ENCODE measurements at places on chromosomes 1 and 21. TPM values are rescaled to one million over a fixed set of nuclear protein-coding genes. Genes with fewer than 3 reads are reported as not detected.
A peak's percentile ranks its signal among the peaks of the same experiment; 100 is the strongest.

ARHGEF16 gene
- not detected for total RNA-seq

IL20 gene
- total RNA-seq, result not detected

OTUD3 gene
- 10.6 TPM for total RNA-seq

RPTN gene
- not detected for total RNA-seq

OMA1 gene
- total RNA-seq, result 12.2 TPM

KCNK1 gene
- 0.43 TPM for total RNA-seq

C1QC gene
- not detected for total RNA-seq

SH2D2A gene
- 221 TPM for total RNA-seq

RIPPLY3 gene
- 0.42 TPM for total RNA-seq

FAM72D gene
- 38.3 TPM for total RNA-seq

GRCh38 chr21:43959231-43960116, 52.6 kb upstream of the TRAPPC10 start:
- DNase-seq, result peak; percentile 18

DNA sequence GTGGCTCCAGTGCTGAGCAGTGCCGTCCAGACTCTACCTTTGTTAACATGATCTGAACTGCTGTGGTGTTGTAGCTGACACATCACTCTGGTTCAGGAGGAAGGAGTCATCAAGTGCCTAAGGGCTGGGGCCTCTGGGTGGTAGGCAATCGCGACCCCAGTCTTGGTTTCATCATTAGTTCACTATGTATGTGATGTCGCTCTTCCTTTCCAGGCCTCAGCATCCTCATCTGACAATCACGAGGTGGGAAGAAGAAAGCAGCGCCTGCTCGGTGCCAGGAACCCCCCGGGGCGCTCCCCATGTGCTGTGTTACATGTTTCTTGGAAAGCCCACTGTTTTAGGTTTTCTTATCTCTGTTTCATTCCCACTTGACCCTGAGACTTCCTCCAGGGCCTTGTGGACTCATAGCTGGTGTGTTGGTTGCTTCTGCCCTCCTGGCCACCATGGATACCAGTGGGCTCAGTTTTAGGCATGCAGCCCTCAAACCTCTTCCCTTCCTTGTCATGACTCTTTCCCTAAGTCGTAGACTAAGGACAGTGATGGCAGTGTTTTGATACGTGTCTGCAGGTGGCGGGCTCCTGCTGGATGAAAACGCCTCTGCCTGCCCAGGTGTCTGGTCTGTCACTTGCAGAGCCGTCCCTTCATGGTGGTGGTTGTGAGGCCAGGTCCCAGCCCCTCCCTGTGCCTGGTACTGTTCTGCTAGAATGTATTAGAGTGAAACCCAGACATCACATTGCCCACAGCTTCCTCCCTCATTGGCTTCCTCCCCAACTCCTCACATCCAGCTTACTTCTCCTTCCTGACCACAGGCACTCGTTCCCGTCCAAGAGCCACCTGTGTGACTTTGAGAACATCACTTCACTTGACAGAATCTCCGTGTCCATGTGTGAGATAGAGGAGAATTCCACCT, 17.2 kb upstream of the FOXO6 start:
- DNase-seq, result peak; percentile 30

DNA sequence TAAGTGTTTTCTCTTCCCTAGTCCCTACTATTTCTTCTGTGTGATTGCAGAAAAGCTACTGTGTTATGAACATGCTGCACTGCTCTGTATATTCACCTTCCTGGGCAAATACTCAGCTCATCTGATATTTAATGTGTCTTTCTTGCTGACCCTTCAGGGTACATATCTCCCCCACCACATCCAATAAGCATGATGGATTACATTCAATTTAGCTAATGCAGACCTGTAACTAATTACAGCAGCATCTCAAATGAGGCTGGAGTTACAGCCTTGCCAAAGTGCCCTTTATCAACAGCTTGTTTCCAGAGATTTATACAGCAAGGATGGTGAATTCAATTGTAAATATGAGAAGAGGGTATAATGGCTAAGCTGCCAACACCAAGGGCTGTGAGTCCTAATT, 144.0 kb downstream of the KCNH1 start:
- DNase-seq, result no peak

- DNase-seq, result no peak
These were observed 1293.9 kb downstream of the PLA2G4A start for GRCh38 chr1:188122646-188123045.

DNA sequence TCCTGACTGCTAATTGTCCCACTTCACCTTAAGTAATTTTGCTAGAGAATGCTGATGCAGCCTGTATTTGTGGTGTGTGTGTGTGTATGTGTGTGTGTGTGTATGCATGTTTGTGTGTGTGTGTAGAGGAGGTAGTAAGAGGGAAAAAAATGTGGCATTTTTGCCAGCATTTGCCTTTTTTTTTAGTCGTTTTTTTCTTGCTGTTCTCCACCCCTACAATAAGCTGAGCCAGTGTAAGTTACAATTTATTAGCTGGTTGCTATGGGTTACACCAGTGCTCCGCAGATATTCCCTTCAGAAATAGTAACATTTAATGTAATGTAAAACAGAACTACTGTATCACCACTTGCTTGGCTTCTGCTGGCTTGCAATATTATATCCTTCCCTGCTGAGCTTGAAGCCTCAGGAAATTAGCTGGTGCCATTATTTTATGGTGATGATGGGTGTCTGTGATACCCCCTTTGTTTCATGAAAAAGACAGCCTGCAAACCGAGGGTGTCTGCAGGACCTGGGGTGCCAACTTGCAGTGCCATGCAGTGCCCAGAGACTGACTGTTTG, 23.4 kb upstream of the IGSF3 start:
- DNase-seq, result no peak

- DNase-seq, result no peak
These were observed 66.0 kb upstream of the EFHD2 start for GRCh38 chr1:15343729-15344128.

- DNase-seq, result no peak
These were observed 53.3 kb upstream of the TINAGL1 start for GRCh38 chr1:31523012-31523411.

- DNase-seq, result no peak
These were observed 56.7 kb upstream of the COL6A2 start for GRCh38 chr21:46041183-46041582.

- no peak for DNase-seq
These were observed 38.1 kb upstream of the SLAMF9 start for GRCh38 chr1:159992161-159992560.

DNA sequence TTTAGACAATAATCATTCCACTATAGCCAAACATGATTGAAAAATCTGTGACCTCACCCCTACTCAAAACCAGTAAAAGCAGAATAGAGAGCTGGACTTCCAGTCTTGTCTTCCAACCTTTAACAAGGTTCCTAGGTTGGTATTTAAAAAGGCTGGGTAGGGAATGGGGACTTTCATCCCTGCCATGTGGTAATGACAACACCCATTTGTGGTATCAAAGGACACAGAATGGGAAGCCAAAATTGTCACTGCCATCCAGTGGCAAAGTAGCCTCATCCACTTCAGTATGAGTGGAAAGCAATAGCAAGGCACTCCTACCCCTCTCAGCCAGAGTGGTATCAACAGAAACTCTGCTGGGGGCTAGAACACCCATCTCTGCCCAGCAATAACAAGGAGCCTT, 33.9 kb downstream of the UCHL5 start:
- DNase-seq, result no peak

- DNase-seq, result no peak
These were observed 46.8 kb downstream of the COL18A1 start for GRCh38 chr21:45451771-45452182.

DNA sequence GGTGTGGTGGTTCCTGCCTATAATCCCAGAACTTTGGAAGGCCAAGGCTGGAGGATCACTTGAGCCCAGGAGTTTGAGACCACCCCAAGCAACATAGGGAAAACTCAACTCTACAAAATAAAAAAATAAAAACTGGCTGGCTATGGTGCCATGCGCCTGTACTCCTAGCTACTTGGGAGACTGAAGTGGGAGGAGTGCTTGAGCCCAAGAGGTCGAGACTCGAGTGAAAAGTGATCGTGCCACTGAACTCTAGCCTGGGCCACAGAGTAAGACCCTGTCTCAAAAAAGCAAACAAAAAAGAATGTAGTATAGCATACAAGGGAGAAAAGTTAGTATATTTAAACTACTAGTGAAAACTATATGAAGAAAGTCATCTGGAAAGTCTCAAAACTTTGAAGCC, 66.7 kb downstream of the ARID4B start:
- no peak for DNase-seq

GRCh38 chr1:64497088-64497883, 27.4 kb downstream of the CACHD1 start:
- DNase-seq, result no peak

GRCh38 chr21:19853709-19854575, 1144.3 kb upstream of the NCAM2 start:
- DNase-seq, result no peak

DNA sequence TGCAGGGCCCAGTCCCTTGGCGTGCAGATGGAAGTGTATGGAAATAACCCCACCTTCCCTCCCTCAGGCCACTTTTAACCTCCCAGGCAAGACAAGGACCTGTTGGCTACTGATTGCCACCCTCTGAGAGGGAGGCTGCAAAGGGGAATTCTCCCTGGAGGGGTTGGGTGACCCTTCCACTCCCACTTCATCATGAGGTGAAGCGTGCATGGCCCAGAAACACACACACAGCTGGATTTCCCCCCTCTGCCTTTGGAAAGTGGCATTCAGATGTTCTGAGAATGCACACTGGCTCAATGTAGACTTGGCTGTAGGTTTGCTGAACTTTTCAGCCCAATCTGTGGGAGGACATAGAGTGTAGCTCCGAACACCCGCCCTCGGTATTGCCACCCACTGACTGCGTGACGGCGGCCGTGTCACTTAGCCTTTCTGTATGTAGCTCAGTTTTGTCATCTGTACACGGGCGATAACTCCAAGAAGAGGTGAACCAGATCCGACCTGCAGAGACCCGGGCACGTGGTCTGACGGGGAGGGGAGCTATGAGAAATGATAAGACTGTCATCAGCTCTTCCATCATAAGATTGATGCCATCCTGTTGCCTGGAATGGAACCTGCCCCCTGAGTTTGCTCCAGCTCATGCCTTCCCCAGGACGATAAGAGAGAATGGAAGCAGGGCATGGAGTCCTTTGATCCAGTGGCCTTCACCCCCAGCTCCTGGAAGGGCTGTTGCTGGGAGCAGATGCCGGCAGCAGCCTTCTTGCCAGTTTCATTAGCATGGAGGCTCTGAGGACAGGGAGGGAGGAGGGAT, 19.3 kb downstream of the MIIP start:
- DNase-seq, result no peak

GRCh38 chr1:21383785-21384401, 56.0 kb upstream of the NBPF3 start:
- DNase-seq, result no peak

GRCh38 chr1:219000631-219001030, 173.0 kb upstream of the LYPLAL1 start:
- DNase-seq, result no peak

DNA sequence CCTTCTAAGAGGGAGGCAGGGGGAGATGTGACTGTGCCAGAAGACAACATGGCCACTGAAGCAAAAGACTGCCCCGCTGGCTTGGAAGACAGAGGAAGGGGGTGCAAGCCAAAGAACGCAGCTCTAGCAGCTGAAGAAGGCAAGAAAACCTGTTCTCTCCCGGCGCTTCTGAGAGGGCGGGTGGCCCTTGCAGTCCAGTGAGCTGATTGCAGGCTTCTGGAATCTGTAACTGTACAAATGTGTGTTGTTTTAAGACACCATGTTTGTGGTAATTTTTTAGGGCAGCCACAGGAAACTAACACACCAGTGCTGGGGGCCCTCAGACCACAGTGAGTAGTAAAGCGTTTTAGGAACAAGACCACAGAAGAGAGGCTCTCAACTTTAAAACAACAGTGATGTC, 47.0 kb downstream of the CD46 start:
- peak; percentile 44 for DNase-seq

All from activated T-cell treated with anti-CD3 and anti-CD28 coated beads, Interleukin-2, amount 50 U/mL, for 72 hours (primary cell).